ENCODE measurements at places on chromosomes 16 and 17.

GRCh38 chr16:3769013-3769412 is 51.7 kb upstream of the TRAP1 start:
- DNase-seq = no peak

DNA sequence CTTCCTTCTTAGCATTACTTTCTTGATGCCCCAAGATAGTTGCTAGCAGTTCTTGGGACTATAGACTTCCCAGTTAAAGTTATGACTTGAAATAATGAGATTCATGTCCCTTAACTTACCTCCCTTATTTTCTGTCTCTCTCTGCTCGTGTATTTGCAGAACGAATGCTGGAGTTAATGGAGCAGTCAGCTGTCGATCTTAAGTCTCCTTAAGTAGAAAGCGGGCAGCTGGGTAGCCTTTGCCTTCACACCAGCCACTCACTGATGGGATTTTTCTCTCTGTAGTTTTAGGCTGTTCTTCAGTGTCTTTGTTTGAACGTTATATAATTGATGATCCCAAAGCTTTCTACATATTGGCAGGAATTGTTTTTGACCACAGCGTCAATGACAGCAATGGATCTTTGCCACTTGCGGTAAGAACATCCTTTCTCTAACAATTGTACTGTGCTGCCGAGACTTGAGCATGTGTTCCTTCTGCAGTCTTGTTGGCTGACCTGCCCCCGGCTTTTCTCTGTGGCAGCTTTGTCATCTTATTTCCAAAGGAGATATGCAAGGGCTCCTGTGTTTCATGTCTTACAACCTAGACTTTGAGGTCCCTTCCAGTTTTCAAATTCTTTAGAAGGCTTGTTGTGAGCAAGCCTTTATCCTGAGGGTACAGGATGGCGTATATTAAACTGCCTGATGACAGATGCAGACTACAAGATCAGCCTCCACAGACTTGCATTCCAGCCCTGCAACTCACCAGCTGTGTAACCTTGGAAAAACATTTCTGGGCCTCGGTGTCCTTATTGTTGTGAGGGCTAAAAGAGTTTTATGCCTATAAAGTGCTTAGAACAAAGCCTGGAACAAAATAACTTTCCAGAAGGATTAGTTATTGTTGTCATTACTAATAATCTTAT is 25.1 kb upstream of the ABCA3 start:
- no peak for DNase-seq

DNA sequence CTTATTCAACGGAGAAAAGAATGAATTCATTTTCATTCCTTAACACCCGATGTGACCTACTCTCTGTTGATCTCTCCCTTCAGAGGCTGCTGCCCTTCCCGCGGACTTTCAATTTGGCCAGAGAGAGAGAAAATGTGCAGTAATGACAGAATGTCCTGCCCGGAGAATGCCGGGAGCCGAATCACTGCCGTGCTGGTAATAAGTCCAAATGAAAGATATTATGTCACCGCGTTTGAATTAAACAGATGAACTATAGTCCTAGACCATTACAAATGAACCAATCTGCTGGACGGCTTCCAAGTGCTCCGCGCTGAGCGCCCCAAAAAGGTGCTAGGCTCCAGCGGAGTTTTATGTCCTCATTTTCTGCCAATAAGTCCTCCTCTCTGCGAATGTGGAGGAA is 14.7 kb upstream of the C16orf82 start:
- DNase-seq = no peak

- no peak for DNase-seq
These were observed 431 bp downstream of the SLFN11 start for GRCh38 chr17:35372846-35373533.

All from MCF 10A (cell line).